ENCODE measurements at places on chromosomes 3 and 15.

DNA sequence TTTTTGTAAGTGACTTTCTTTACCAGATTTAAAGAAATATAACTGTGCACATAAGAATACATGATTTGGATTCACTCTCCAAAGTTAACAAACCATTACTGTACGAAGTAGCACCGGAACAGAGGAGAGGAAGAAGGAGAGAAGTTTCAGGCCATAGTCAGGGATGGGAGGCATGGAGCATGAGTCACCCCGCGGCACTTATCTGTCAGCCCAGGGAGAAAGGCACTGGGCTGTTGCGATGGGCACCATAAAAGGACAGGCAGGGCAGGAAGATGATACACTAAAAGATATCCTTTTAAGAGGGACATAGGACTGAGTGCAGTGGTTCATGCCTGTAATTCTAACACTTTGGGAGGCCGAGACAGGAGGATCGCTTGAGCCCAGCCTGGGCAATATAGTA is 37.0 kb downstream of the TTC23 start:
- DNase-seq: no peak

- no peak for DNase-seq
Measured at GRCh38 chr3:55376753-55377347, 110.3 kb downstream of the WNT5A start.

DNA sequence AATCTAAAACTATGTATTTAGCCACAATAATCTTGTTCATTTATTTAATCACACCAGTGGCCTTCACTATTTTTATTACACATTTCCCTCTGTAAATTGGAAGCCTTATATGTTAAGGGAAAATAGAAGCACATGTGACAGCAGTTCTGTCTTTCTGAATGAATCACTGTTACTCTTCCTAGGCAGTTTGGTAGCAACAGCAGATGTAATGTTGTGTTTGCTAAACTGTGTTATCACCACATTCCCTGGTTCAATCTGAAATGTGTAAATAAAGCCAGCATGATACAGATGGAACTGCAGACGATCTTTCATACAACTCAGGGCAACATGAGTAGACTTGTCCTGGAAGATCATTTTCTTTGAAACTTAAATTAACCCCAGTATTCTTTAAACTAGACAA is 220.1 kb downstream of the MCTP2 start:
- no peak for DNase-seq

GRCh38 chr15:63969652-63970421 is 76.4 kb downstream of the DAPK2 start:
- no peak for DNase-seq

DNA sequence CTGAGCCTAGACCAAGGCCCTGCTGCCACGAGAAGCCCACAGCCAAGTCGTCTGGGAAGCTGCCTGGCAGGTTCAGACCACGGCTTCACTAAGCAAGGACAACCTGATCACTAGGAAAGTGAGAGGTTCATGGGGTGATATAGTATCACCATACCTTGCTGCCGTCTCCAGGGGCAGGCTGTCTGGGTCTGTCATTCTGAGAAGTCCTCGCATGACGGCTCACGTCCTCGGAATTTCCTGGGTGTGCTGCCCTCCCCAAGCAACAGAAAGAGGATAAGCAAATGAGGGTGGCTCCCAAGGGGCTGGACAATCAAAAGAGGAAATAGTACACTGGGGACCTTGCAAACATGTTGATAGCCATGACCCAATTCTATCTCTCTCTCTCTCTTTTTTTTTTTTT is 207.4 kb upstream of the IGF1R start:
- DNase-seq: no peak

DNA sequence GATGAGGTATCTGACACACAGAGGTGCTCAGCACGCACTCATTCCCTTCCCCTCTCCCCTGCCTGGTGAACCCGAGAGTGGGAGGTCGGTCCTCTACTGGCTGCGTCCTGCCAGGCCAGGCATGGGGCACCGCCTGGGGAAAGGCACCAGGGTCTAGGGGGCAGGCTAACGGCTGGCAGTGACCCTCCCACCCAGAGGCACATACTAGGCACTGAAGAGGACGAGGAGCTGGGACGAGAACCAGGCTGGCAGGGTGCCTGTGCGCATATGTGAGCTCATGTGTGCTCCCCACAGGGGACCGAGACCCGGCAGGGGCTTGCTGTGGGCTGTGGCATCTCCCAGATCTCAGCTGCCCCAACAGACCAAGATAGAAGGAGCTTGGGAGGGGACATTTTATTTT is 86.7 kb downstream of the IQSEC1 start:
- no peak for DNase-seq
